ENCODE measurements at places on chromosomes 5 and 9.
A peak's percentile ranks its signal among the peaks of the same experiment; 100 is the strongest.

DNA sequence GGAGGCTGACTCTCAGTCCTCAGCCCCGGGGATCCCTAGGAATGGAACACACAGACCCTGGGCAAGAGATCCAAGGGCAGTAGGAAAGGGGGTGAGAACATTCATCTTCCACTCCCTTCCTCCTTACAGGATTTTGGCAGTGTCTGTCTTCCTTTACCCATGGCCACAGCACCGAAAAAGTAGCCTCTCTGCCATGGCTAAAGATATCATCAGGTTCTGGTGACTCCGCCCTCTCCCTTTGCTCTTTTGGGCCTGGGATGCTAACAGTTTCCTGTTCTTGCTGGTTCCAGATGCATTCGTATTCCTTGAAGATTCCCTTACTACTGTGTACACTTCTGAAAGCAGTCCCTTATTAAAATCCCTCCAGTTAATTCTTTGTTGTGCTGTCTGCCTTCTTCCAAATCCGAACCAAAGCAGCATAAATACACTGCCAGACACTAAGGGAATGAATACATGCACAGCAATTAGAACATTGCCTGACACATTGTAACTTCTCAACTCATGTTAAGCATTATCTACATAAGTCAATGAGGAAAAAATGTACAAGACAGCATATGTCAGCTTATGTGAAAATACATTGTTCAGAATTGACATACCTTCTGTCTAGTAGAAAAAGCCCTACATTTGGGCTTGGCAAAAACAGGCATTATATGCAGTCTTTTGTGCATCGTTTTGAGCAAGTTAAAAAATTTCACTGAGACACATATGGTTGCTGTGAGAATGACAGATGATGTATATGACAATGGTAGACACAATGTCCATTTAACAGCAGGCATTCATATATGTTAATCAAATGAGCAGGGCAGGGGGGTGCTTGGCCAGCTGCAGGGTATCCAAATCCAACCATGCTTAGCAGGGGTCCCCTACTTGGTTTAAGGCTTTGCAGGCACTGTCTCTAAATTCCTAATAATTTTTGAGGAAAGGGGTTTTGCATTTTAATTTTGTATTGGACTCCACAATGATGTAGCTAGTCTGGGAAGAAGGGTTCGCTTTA is 58.8 kb upstream of the RAI14 start:
- peak; percentile 12 for ATAC-seq

DNA sequence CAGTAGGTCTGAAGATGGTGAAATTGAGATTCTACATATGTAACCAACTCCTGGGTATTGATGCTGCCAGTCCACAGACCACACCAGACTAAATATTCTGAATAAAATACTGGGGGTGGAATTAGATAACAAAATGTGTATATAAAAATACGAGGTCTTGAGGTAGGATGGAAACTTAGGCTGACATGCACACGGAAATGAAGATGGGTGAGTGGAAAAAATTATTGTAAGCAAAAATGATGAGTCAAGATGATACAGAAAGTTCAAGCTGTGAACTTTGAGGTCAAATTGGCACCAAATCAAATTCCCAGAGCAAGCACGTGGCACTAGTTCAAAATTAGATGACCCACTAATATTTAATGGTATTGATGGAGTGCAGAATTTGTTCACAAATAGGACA is 713.4 kb upstream of the ACO1 start:
- no peak for ATAC-seq

GRCh38 chr9:34371886-34372466 is 4.7 kb downstream of the MYORG start:
- ATAC-seq, result no peak

GRCh38 chr9:107636571-107637381 is 147.2 kb upstream of the KLF4 start:
- ATAC-seq, result no peak

- ATAC-seq, result no peak
Observed at GRCh38 chr5:136780518-136780917, 415.2 kb upstream of the TRPC7 start.

- ATAC-seq, result no peak
Observed at GRCh38 chr9:131419716-131420115, 25.8 kb downstream of the PRRC2B start.

DNA sequence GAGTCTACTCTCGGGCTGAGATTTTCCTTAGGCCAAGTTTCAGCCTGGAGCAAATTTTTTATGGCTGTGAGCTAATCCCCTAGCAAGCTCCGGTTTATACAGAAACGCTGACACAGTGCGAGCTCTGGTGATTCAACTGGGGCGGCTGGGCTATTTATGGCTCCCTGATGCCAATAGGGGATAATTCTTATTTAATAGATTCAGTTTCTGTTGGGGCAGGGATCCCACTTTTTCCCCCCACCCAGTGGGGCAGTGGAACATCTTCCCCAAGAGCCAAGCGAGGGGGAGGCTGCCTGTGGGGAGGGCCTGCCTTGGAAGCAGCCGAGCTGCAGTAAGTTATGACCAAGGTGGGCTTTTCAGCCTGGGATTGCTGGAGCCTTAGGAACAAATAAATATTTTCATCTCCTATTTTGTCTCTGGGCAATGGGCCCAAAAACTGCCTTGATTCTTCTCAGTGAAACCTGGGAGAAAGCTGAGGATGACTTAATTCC is 129.1 kb downstream of the MACROH2A1 start:
- ATAC-seq, result peak; percentile 44

DNA sequence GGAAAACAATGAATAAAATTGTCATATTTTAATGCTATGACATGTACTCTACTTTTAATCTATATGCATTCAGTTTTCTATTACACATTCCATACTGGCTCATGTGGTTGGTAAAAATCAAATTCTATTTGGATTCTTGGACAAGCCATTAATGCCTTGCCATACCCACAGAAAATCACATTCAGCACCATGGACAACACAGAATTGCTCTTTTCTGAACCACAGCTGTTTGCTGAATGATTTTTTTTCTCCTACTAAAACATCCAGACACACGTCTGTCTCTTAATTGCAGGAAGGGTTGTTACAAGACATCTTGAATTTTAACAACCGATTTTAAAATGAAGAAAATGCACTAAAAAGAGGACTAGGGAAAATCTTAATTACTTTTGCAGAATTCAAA is 675.6 kb downstream of the BRINP1 start:
- no peak for ATAC-seq

- ATAC-seq, result no peak
Observed at GRCh38 chr5:56831773-56832172, 16.4 kb downstream of the MAP3K1 start.

DNA sequence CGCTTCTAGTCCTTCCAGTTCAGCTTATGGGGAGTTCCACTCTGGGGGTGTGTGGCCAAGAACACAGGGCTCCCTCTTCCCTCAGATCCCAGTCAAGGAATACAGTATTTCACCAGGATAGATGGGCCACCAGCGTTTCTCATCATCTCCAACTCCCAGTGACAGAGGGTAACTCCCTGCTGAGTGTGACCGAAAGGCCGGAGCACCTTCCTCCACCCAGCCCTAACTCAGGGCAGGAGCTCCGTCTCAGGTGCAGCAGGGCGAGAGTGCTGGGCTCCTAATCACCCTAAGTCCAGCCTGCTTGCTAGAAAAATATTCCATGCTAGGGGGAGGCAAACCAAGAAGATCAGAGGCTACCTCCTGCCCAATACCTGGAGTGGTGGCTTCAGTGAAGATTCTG is 102.6 kb downstream of the ADAMTS2 start:
- peak; percentile 15 for ATAC-seq

GRCh38 chr5:167096816-167097215 is 1194.6 kb upstream of the WWC1 start:
- ATAC-seq, result peak; percentile 45

DNA sequence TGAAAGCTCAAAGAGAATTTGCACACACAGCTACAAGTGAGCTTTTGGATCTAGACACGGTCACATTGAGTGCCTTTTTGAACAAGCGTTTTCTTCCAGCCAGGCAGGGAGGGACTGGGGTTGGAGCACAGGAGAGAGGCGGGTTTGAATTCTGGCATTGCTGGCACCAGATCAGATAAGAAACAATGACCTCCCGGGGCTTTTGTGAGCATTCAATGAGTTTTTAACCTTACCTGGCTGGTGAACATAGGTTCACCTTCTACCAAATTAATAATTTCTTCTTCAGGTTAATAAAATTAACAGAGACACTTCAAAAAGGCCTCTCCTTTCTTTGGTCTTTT is 312.9 kb upstream of the MSX2 start:
- ATAC-seq, result no peak

- no peak for ATAC-seq
Observed at GRCh38 chr9:134929193-134930158, 11.8 kb upstream of the FCN1 start.

DNA sequence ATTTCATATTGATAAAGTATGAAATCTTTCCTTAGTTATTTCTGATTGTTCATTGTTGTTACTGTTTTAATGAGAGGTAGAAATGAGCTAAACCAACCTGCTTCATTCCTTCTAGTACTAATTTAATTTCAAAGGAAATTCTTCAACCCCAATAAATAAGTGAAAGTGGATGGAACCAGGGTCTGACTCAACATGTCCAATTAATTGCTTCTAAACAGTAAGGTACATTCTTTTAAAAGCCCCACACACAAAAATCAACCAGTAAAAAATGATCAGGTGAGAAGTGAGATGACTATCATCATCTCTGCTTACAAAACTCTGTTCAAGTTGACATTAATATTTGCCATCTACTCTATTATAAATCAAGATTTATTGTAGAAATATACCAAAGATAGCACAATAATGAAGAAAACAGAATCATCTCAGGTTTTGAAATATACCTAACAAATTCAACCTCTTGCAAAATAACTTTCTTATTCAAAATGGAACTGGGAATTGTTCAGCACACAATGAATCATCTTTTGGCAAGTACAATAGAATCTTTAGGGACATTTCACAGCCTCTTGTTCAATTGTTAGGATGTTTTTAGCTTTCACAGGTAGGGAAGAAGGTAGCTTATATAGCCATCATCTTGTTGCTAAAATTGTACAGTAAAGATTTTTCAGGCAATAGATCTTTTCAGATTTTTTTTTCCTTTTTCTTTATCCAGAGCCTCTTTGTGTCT is 114.5 kb downstream of the RPS23 start:
- ATAC-seq, result no peak

DNA sequence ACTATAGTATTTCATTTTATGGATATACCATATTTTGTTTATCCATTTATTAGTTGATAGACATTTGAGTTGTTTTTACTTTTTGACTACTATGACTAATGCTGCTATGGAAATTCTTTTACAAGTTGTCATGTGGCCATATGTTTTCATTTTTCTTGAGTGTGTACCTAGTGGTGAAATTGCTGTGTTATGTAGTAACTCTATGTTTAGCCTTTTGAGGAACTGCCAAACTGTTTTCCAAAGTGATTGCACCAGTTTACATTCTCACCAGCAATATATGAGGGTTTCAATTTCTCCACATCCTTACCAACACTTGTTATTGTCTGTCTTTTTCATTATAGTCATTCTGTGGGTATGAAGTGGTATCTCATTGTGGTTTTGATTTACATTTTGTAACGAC is 75.4 kb downstream of the GRIA1 start:
- ATAC-seq, result peak; percentile 37

DNA sequence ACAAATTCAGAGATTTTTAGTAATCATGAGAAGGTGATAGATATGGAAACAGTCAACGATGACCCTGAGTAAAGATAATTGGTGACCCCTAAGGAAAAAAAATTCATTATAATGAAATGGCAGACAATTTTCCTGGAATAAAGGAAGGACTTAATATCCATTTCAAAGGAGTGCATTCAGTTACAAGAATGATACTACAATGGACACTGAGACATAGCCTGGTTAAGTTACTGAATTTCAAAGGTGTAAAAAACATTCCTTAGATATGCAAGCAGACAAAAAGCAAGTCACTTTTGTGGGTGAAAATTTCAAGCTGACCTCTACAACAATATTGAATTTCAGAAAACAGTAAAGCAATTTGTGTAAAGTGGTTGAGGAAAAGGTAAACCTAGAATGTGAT is 1012.5 kb upstream of the SEMA6A start:
- no peak for ATAC-seq

GRCh38 chr5:36305571-36306326 is 4.0 kb upstream of the RANBP3L start:
- peak; percentile 38 for ATAC-seq

DNA sequence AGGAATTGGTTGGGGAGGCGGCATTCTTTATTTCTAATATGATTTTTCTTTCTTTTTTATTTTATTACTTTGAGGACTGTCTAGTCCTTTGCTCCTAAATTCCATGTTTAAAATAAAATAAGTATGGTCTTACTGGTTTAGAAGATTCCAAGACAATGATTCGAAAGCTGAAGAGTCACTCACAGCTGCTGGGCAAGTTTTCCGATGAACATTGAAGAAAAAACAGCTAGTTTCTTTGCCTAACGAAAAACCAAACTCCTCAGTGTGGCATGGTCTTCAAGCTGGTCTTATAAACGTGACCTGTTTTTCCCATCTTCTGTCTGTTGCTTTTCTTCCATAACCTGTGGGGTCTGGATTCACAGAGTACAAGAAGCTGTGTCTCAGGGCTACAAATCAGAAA is 25.1 kb downstream of the ZNF474 start:
- ATAC-seq, result no peak

GRCh38 chr5:109455598-109456096 is 45.9 kb upstream of the PJA2 start:
- ATAC-seq, result peak; percentile 99

GRCh38 chr5:146208916-146209522 is 5.6 kb downstream of the RBM27 start:
- no peak for ATAC-seq

DNA sequence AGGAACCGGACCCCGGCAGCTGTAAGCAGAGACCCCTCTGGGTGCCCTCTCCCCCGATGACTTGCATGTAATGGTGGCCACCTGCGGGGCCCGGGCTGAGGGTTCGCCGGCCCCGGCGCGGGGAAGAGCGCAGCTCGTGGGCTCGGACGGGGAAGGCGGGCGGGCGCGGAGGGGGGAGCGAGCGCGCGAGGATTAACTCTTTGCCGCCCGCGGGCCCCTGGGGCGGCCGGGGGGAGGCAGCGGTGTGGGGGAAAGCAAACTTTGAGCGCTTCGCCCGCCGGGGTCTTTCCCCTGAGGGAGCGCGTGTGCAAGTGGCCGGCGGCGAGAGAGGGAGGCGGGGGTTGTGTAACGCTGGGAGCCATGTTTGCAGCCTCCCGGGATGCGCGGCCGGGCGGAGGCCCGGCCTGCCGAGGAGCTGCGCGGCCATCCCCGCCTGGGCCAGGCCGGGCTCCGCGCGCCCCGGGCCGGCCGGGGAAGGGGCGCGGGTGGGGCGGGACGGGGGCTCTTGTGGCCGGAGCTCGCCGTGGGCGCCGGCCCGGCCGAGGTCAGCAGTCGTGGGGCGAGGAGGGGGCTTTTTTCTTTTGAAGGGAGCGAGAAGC is 547 bp downstream of the ANP32B start:
- ATAC-seq, result peak; percentile 4

GRCh38 chr5:6359555-6360322 is 18.6 kb downstream of the MED10 start:
- ATAC-seq, result peak; percentile 49

DNA sequence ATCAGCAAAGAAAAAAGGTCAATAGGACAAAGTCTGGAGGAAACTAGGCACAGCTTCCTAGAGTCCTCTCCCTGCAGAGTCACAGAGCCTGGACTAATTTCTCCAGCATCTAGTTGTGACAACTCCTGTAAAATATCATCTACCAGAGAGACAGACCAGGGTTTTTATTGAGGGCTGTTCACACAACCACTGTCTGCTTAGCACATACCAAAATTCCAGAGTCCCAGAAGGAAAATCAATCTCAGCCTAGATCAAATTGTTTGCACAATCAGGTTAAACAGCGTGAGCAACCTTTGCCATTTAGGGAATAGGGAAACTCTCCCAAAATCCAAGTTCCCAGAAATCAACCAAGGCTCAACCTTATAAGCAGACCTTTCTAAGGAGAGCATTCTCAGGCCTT is 190.3 kb downstream of the SYK start:
- ATAC-seq, result no peak

- no peak for ATAC-seq
Observed at GRCh38 chr5:36156619-36157018, 4.7 kb downstream of the SKP2 start.

All from motor neuron (in vitro differentiated cells).